Activated CD4-positive, alpha-beta memory T cell treated with anti-CD3 and anti-CD28 coated beads, Interleukin-2, amount 10 ng/mL, durations not matched to agents 7 days and 5 days (primary cell): ENCODE measurements at places on chromosomes 2 and 18.

GRCh38 chr2:196384729-196385128 is 213.4 kb upstream of the STK17B start:
- DNase-seq, result no peak

DNA sequence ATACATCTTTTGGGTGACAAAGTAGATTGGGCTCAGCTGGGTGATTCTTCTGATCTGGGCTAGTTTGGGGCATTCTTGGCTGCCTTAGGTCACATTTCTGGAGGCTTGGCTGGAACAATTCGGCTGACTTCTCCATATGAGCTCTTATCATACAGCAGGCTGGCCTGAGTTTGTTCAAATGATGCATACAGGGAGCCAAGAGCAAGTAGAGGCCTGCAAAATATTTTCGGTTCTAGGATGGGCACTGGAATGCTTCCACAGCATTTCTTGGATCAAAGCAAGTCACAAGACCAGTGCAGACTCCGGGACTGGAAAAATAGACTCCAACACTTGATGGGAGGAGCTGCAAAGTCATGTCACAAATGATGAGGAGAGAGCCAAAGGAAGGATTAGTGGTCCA is 98.4 kb downstream of the SCG2 start:
- no peak for DNase-seq

GRCh38 chr2:190979906-190980629 is 33.9 kb downstream of the STAT1 start:
- no peak for DNase-seq

DNA sequence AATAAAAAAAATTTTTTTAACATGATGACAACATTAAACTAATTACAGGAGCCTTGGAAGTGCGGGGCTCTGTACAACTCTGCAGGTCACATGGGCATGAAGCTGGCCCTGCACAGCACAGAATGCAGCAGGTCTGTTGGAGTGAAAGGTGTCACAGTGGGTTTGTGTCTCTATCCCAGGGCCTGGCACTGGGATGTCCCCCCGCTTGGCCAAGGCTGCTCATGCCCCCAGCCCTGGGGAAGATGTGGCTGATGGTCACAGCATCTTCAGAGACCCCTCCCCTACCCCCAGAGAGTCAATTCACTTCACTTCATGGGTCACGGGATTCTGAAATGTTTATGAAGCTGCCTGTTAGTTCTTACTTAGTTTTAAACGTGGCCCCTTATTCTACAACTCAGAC is 95.9 kb upstream of the TAF1B start:
- DNase-seq, result no peak

GRCh38 chr2:232492963-232493700 is 5.5 kb upstream of the ECEL1 start:
- DNase-seq, result no peak

GRCh38 chr2:230863031-230863430 is 1.7 kb upstream of the ITM2C start:
- no peak for DNase-seq

GRCh38 chr18:33277431-33277830 is 163.1 kb downstream of the CCDC178 start:
- DNase-seq, result no peak

GRCh38 chr2:234422273-234422732 is 74.6 kb downstream of the ARL4C start:
- no peak for DNase-seq

- no peak for DNase-seq
These were observed 35.5 kb upstream of the HS6ST1 start for GRCh38 chr2:128354161-128354560.

DNA sequence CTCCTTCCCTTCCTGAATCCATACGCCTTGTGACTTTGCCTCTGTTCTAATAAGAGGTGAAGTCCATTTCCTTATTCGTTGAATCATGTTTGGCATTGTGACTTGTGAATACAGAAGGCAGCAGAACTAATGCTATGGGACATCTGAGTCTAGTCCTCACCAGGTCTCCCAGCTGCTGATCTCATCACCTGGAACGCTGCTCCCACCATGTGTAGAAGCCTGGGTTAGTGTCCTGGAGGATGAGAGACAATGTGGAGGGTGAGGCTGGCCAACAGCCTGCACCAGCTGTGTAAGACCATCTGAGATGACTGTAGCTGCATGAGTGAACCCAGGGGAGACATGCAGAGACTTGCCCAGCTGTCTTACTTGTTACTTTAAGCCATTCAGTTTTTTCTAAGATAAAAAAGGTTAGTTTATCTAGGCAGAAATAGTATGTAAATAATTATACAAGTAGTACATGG is 3.5 kb upstream of the HAAO start:
- DNase-seq, result peak; percentile 10
